ENCODE measurements at places on chromosomes 5 and 9.

DNA sequence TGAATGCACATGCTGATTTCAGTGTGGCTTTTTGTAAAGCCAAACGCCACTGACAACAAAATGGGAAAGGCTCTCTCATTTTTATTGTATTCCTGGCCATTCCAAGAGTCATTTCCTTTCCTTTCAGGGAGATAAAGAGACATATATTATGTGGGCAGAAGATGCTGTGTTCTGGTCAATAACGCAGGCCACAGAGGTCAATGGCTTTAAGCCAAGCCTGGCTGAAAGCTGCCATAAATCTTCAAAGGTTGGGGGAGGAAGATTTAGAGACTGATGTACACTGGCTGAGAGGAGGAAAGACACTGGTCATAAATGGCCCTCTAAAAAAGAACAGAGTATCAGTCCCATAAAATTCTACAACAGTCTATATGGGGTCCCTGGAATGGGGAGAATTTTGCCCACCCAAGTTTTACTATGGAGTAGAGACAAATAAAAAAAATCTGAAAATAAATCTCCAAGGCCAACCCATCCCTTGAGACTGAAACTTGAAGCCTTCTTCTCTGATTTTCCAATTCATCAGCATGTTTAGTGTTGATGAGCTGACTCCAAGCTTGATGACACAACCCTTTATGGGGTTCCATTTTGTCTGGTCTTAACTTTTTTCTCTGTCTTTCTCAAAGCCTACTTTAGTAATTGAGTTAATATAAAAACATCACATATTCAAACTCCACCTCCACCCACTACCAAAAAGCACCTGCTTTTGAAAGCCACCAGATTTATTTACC lies 152.1 kb upstream of the SLC24A2 start:
- DNase-seq = no peak

DNA sequence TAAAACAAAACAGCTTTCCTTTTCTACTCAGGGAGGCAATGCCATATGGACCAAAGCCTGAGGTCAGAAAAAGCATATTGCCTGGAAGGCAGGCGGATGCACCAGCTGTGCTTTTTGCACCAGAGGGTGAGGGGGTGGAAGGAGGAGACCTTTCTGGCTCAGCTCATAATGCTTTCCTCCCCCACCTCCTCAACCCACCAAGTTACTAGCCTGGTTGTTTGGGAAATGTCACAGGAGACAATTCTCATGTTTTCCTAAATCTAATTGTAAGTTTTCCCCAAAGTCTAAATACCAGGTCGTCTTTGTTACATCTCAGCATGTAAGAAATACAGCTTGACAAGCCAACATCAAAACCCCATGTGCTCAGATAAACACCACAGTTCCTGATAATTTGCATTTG lies 72.6 kb upstream of the DMRTA1 start:
- no peak for DNase-seq

DNA sequence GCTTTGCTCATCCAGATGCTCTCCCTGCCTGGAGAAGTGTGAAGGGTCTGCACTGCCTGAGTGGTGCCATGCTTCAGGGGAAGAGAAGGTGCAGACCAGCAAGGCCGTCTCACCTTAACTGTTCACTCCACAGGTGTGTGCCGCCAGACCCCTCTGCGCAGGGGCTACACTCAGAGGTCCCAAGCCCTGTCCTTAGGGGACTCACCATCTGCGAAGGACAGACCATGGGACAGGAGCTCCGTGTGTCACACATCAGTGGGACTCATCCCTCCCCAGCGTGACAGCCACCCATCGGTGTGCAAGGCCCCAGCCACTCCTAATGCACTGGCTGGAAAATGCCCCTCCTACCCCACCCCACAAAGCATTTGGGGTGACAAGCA lies 142.9 kb downstream of the OLFM1 start:
- DNase-seq = no peak

DNA sequence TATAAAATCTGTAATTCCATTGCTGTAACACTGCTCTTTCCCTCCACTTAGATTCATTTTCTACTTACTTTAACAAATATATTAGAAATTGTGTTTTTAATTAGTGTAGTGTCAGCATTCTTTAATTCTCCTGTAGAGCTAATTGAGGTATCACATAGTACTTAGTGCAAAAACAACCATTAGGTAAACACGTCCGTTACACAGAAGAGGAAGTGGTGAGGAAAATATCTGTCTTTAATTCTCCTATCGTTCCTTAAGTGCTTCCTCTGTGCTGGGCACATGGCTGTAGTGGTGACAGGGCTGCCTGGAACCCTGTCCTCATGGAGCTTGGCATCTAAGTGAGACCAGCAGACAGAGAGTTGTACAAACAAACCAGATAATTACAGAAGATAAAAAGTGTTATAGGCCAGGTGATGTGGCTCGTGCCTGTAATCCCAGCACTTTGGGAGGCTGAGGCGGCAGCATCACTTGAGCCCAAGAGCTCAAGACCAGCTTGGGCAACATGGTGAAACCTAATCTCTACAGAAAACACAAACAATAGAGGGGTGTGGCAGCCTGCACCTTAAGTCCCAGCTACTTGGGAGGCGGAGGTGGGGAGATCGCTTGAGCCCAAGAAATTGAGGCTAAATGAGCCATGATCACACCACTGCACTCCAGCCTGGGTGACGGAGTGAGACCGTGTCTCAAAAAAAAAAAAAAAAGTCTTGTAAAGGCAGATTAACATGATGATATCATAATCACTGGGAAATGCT lies 36.4 kb downstream of the PARP8 start:
- DNase-seq = no peak

DNA sequence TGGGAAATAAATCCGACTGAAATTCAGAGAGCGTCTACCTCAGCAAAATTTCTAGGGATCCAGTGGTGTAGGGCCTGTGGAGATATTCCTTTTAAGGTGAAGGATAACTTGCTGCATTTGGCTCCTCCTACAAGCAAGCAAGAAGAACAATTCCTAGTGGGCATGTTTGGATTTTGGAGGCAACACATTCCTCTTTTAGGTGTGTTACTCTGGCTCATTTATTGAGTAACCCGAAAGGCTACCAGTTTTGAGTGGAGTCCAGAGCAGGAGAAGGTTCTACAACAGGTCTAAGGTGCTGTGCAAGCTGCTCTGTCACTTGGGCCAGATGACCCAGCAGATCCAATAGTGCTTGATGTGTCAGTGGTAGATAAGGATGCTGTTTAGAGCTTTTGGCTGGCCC lies 862.4 kb upstream of the CDH9 start:
- DNase-seq = no peak

DNA sequence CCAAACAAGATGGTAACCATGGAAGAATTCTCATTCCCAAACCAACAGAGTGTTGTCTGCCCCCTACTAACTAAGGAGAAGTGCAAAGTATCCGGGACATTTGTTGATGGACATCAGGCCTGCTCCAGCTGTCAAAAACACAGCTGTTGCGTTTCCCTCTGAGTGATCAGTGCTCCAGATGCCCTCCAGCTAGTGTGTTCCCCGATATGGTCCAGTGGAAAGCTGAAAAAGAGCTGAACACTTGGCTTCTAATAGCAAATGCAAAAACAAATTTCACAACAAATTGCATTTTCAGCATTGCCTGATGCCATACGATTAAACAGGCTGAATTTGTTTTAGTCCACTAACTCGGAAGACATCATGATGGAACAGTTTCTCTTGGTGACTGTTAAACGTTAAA lies 1398.7 kb downstream of the PTPRD start:
- no peak for DNase-seq

DNA sequence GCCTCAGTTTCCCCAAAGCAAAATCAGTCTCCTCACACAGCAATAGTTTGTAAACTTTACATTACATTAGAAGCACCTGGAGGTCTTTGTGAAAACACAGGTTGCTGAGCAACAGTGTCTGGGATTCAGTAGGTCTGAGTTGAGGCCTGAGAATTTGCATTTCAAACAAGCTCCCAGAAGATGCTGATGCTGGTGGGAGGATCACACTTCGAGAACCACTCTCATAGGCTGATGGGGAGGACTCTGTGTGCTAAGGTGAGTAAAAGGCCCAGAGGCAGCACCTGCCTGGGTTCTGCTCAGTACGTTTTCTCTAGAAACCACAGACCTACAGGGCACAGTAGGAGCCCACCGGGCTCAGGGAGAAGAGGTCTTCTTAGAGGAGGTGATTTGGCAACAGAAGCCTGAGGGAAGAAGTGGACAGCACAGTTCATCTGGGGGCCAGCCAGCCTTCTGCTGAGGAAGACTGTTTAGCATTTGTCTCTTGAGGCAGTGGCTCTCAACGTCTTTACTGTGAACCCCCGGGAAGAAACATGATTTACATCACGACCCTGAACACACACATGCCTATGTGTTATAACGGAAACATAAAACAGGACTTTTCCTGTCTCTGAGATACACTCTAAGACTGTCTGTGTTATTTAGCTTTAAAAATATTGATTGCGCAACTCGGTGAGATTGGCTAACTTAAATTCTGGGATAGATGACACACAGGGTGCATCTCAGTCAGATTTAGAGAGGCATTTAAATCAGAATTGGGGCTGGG lies 24.8 kb upstream of the DENND1A start:
- no peak for DNase-seq

DNA sequence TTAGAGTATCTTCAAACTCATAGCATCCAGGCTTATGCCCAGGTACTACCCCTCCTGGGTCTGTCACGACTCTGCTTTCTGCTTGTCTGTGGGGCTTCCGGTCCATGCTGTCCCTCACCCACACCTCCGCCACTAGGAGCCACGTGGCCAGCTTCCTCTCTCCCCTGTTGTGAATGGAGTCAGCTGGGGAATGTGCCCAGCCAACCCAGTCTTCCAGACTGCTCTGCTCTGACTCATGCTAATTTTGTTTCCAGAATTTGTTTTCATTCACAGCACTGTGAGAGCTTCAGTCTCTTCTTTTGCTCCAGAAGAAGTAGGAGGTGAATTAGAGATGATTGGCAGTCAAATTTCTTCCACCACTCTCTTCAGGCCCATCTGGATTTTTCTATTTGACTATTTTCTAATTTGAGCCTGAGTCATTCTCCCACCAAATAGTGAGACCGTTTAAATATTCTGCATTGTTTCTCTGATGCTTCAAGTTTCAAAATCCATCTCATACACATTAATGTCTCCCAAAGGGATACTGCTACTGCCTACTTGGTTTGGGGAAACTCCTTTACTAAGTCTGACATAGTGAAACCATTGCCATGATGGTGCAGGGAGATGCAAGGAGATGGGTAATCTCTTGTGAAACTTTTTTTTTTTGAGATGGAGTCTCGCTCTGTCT lies 424.1 kb upstream of the KIF2A start:
- no peak for DNase-seq

DNA sequence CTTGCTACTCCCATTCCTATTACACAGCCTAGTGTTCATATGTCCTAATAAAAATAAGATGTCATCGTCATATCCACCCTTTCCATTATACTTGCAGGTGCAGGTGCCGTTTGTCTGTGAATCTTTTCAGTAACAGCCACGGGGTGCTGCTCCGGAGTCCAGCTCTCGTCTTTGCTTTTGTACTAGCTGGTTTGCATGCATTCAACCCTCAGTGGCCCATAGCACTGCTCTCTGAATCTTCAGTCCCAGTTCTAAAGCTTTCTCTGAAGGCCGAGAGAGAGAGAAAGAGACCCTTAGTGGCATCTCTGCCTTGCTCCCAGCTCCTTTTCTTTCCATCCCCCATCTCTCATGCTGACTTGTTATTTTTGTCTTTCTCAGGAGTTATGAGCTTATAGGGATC lies 468.5 kb downstream of the TMEM232 start:
- DNase-seq = no peak

DNA sequence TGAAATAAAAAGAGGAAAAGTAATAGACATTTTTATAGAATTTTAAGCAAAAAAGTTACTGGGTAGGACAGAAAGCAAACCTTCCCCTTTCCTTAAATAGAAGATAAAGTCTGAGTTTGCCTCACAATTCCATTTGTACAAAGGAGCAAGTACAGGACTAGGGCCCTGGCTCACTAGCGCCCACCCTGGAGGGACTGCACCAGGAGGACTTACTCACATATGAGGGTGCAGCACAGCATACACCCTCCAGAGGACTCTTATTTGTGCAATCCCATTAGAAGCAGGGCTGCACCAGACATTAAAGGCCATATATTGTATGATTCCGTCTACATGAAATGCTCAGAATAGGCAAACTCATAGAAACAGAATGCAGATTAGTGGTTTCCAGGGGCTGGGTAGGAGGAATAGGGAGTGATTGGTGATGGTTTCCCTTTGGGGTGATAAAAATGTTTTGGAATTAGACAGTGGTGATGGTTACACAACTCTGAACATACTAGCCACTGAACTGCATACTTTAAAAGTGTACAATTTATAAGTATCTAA lies 4.5 kb downstream of the REEP5 start:
- no peak for DNase-seq

DNA sequence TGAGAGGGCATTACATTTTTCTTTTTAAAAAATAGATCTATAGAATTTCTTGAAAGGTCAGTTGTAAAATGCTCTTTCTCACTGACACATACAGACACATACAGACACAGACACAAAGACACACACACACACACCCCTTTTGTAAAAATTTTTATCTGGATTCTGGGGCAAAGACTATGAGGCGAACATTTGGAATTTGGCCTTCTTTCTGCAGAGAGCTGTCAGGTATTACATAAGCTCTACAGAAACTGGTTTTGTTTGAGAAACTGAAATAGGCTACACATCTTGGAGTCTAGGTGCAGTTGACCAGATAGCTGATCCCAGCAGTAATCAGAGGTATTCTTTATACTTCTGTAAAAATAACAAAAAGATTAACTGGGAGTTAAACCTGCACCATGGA lies 315.9 kb upstream of the RPS23 start:
- no peak for DNase-seq

DNA sequence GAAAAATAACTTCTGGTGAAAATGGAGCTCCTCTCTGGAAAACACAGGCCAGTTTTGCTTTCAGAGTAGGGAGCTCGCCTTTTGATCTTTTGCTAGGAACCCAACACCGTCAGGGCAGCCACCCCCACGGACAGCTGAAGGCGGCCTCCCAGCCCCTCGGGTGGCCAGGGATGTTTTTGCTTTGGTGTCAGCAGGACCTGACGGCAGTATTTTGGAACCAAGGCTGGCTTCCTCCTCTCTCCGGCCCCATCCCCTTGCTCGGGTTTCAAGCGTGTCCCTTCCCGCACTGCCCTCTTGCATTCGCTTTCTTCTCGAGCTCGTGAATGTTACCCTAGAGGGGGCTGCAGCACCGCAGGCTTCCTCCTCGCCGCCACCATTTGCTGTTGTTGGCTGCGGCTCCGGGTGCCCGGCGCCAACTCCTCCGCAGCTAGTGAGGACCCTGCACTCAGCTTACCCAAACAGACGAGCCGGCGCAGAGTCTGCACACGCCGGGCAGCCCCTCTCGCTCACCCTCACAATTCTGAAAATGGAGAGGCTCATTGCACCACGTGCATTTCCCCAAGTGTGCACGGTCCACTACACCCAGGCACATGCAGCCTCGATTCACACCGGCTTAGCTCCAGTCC lies 35.5 kb upstream of the ADAMTSL1 start:
- no peak for DNase-seq

GRCh38 chr5:74085186-74085585 lies 459.2 kb downstream of the ARHGEF28 start:
- DNase-seq = no peak

GRCh38 chr5:79851391-79851863 lies 139.6 kb downstream of the MTX3 start:
- DNase-seq = no peak

DNA sequence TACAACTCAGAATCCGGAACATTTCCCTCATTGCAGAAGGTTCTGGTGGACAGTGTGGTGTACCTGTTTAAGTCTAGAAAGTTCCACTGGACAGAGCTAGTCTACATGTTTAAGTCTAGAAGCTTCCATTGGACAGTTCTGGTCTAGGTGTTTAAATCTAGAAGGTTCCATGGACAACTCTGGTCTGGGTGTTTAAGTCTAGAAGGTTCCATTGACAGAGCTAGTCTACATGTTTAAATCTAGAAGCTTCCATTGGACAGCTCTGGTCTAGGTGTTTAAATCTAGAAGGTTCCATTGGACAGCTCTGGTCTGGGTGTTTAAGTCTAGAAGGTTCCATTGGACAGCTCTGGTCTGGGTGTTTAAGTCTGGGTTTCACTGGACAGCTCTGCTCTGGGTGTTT lies 25.0 kb downstream of the CCDC187 start:
- DNase-seq = no peak
